C1 segment of cervical spinal cord (tissue), 14 donors: ENCODE measurements at places on chromosomes 5 and 9.

DNA sequence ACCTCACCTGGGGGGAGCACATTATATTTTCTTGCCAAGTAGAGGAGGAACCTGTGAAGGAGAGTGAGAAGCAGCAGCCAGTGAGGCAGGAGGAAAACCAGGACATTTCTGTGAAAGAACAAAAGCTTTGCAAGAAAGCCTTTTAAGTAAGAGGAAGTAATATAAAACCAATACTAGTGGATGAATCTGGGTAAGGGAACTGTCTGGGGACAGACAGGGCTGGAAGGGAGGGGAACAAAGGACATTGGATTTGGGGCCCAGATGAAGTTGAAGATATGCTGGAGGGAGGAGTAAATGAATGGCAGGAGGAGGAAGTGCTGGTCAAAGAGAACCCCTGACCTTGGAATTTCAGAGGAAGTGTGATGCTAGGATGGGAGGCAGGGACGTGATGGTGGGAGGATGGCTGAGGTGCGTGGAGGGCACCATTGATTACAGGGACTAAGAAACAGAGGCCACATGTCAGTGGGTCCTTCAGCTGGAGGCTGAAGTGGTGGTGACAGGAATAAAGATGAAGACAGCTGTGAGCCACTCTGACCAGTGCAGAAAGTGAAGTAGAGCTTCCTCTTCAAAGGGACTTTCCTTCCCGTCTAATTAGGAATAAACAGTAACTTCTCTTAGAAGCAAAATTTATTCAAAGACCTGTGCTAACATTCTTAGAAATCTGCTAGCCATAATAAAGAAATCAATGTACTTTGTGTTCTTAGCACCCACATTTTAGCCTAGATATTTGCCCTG lies 43.5 kb upstream of the FABP6 start:
- no peak for DNase-seq

DNA sequence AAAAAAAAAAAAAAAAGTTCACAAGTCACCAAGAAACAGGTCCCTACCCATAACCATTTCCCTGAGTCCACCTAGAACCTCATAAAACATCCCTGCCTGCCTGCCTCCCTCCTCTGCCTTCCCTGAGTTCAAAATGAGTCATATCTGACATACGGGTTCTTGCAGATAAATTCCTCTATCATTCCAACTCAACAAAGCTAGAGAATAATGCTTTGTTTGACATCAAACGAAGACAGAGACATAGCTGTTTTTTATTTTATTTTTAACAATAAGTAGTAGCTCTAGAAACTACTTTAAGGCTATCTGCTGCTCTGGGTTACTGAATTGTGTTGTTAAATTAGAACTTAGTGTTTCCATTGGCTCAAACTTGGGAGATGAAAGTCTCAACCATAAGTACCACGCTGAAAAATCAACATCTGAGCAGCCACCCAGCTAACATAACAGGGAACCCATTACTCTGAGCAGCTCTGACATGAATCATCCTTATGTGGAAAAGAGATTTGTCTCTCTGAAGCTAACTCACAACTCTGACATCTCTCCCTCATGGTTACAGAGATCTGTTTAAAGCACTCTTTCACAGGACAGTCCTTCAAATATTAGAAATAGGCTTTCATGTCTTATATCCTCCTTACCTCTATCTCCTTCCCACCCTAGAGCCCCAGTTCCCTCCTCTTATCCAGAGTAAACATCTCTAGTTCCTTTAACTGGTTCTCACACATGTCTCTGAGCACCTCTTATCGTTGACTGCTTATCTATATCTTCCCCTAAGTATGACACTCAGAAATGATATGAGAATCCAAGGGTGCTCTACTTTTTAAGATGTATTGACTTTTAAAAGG lies 12.1 kb downstream of the TMEM245 start:
- no peak for DNase-seq

GRCh38 chr5:149406203-149406978 lies 27.3 kb upstream of the IL17B start:
- DNase-seq = no peak

- DNase-seq = no peak
Observed at GRCh38 chr5:54669285-54669684, 151.7 kb downstream of the SNX18 start.
